Globus pallidus (tissue), 1 donor: ENCODE measurements at places on chromosomes 5 and 9.

DNA sequence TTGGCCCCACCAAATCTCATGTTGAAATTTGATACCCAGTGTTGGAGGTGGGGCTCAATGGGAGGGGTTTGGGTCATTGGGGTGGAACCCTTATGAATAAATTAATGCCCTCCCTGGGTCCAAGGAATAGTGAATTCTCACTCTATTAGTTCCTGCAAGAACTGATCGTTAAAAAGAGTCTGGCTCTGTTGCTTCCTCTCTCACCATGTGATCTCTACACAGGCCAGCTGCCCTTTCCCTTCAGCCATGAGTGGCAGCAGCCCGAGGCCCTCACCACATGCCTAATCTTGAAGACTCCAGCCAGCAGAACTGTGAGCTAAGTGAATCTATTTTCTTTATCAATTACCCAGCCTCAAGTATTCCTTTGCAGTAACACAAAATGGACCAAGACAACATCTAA is 106.0 kb downstream of the CAAP1 start:
- DNase-seq, result no peak

GRCh38 chr5:177336112-177336511 is 15.4 kb downstream of the LMAN2 start:
- DNase-seq, result no peak

GRCh38 chr9:107214915-107215314 is 68.2 kb upstream of the RAD23B start:
- DNase-seq, result no peak

- DNase-seq, result no peak
Observed at GRCh38 chr5:83281658-83282057, 189.9 kb upstream of the VCAN start.

DNA sequence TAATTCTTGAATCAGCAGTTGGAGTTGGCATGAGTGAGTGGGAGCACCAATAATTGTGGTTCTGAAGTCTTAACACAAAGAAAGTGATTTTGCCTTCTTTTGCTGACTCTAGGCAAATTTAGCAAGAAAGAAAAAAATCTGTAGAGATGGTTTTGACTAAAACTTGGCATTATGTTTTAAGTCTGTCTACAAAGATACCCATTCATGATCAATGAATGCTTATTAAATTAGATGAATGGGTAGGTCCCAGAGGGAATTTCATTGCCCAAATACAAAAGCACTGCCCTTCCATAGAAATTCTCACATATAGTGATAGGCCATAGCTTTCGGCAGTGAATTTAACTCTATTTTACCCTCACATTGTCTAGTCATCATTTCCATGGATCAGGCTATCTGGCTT is 428.6 kb upstream of the ADAMTSL1 start:
- no peak for DNase-seq

- no peak for DNase-seq
Observed at GRCh38 chr5:170152767-170153166, 47.1 kb downstream of the FOXI1 start.

GRCh38 chr9:36188212-36188611 is 2.5 kb upstream of the CLTA start:
- DNase-seq, result no peak

GRCh38 chr5:14109041-14109747 is 33.9 kb upstream of the TRIO start:
- no peak for DNase-seq

- no peak for DNase-seq
Observed at GRCh38 chr5:90494043-90494442, 19.4 kb downstream of the POLR3G start.
